Breast epithelium (tissue), 4 donors: ENCODE measurements at places on chromosomes 2 and 18. TPM values are rescaled to one million over a fixed set of nuclear protein-coding genes. Genes with fewer than 3 reads are reported as not detected.

The SLC9A4 gene
- not detected for total RNA-seq

DNA sequence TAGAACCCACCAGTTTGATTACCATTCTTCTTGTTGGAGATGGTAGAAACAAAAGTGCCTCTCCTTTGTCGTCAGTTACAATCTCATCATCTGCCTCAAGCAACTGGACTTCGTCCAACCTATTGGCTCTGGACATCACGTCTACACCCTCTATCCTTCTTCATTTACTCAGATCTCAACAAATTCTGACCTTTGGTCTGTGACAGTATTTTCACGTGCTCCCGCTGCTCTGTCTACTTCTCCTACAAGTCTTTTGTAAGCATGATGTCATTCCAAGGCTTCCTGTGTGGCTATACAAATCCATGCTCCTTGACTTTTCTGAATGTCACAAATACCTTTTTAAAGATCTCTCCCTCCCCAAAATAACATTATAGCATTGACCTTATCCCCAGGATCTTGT lies 43.0 kb upstream of the PID1 start:
- H3K4me3 ChIP-seq: no peak overlapping the region
- no peaks in the 10 kb centered on the region for H3K36me3 ChIP-seq
- no peak for DNase-seq

The PFN4 gene
- 0.96 TPM for total RNA-seq

The SERPINB13 gene
- total RNA-seq: not detected

DNA sequence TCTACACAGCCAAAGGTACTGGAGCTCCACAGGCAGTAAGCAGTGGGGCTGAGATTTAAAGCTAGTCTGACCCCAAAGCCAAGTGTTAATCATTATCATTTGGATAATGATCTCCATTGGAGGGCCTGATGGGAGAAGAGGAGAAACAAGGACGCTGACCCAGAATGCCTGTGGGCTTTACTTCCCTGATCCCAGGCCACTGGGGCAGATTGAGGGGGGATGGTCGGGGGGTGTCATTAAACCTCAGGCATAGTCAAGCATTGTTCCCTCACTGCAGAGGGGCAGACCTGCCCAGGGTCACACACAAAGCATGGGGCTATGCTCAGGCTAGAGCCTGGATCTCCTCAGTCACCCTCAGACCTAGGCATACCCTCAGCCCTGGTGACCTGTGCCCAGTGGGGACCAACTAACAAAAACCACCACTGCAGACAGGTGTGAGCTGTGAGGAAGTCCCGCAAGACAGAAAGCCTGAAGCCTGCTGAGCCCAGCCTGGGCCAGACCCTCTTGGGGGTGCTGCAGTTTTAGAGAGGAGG lies 53.4 kb downstream of the SDC1 start:
- no peak for DNase-seq
- H3K4me3 ChIP-seq: no peak overlapping the region
- H3K27me3 ChIP-seq: no peaks in the 10 kb centered on the region
- no peaks in the 10 kb centered on the region for H3K36me3 ChIP-seq
- H3K4me1 ChIP-seq: no peaks in the 10 kb centered on the region

The RGPD4 gene
- not detected for total RNA-seq

The C2orf80 gene
- total RNA-seq: not detected

GRCh38 chr2:176445956-176446355 lies 176.7 kb downstream of the MTX2 start:
- no peaks in the 10 kb centered on the region for H3K4me1 ChIP-seq
- no peaks in the 10 kb centered on the region for H3K27me3 ChIP-seq
- H3K4me3 ChIP-seq: no peak overlapping the region
- no peaks in the 10 kb centered on the region for H3K36me3 ChIP-seq
- no peak overlapping the region for H3K27ac ChIP-seq

- H3K4me1 ChIP-seq: no peaks in the 10 kb centered on the region
- no peak for DNase-seq
- H3K36me3 ChIP-seq: no peaks in the 10 kb centered on the region
- H3K27ac ChIP-seq: no peak overlapping the region
These were observed 3.1 kb downstream of the SLC5A7 start for GRCh38 chr2:107989445-107989844.

DNA sequence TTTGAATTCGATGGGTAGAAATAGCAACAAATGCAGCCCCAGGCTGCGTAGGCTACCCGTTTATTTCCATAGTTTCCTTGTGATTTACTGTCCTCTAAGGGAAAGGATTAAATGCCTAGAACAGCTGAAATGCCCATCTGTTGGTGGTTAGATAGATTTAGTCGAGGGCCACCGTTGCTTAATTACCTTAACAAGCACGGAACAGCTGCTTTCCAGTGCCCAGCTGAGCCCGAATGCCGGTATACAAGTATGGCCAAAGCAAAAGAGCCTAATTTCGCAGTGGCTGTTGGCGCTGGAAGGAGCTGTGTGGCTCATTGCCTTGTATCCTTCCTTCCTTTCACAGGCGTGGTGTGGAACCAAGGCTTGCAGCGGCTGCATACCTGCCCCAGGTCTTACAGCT lies 109.1 kb downstream of the CABLES1 start:
- no peak overlapping the region for H3K4me3 ChIP-seq
- DNase-seq: no peak
- no peaks in the 10 kb centered on the region for H3K4me1 ChIP-seq

The NGEF gene
- total RNA-seq: 6.3 TPM
